ENCODE measurements at places on chromosomes 6 and 20. TPM values are rescaled to one million over a fixed set of nuclear protein-coding genes. Genes with fewer than 3 reads are reported as not detected.

The ZNF322 gene
- 12.0 TPM for total RNA-seq

The OR2H1 gene
- total RNA-seq: not detected

The FAM217A gene
- total RNA-seq: not detected

The HTR1E gene
- total RNA-seq: not detected

The BMP5 gene
- not detected for total RNA-seq

The FAXC gene
- total RNA-seq: not detected

The BMP2 gene
- total RNA-seq: 4.7 TPM

All from cardiac atrium fibroblast (primary cell).